ENCODE measurements at places on chromosomes 2 and 18.
A peak's percentile ranks its signal among the peaks of the same experiment; 100 is the strongest.

- peak; percentile 61 for DNase-seq
Observed at GRCh38 chr2:27566628-27567027, 16.2 kb upstream of the ZNF512 start.

GRCh38 chr2:190641469-190641868 lies 7.4 kb upstream of the NAB1 start:
- DNase-seq = no peak

GRCh38 chr2:174524527-174524926 lies 37.7 kb upstream of the GPR155 start:
- DNase-seq = no peak

- no peak for DNase-seq
Observed at GRCh38 chr2:30708491-30709290, 98.6 kb downstream of the CAPN13 start.

- no peak for DNase-seq
Observed at GRCh38 chr18:33733376-33733775, 155.4 kb downstream of the ASXL3 start.

- no peak for DNase-seq
Observed at GRCh38 chr2:134170700-134171099, 83.2 kb upstream of the MGAT5 start.

DNA sequence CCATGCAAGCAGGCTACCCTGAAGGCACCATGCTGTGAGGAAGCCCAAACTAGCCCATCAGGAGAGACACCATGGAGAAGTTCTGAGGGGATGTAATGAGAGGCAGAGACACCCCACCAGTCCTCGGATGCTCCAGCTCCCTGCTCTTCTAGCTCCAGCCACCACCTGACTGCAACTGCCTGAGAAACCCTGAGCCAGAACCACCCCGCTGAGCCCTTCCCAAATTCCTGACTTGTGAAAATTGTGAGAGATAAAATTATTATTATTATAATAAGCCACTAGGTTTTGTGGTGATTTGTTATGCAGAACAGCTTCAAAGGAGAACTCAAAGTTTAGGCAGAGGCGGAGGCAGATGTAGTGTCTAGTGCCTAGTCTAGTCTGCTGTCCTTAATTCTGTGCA lies 67.1 kb upstream of the HK2 start:
- DNase-seq = no peak

GRCh38 chr18:44758861-44759631 lies 78.4 kb downstream of the SETBP1 start:
- DNase-seq = no peak

- no peak for DNase-seq
Observed at GRCh38 chr2:102437122-102437521, 14.2 kb downstream of the IL18RAP start.

DNA sequence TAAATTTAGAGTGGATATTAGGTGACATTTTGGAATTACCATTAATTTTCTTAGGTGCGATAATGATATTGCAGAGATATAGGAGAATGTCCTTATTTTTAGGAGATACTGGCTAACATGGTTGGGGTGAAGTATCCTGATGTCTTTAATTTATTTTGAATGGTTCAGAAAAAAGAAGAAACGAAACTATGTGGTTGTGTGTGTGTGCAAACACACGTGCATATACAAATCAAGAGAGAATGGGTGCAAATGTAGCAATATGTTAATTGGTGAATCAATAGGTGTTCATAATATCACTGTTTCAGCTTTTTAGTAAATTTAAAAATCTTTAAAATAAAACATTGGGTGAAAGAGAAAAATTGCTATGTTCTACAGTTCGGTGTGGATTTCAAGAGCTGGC lies 140.9 kb downstream of the DIS3L2 start:
- no peak for DNase-seq

DNA sequence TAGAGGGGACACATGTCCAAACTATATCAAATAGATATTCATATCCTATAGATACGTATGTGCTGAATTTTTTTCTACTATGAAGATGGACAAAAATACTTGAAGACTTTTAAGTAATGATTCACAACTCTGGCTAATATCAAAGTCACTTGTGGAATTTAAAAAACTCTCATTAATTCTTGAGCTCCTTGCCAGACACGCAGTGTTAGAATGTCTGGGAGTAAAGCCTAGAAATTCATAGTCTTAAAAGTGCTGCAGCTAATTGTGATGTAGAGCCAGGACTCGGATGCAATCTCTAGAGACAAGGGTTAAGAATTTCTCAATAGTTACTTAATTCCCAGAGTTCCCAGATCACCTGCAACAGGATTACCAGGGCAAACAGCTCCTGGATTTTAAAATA lies 107.4 kb downstream of the ARL6IP6 start:
- DNase-seq = no peak

- no peak for DNase-seq
Observed at GRCh38 chr2:24233321-24233720, 58.5 kb downstream of the FAM228A start.

GRCh38 chr18:10074110-10074509 lies 160.3 kb downstream of the VAPA start:
- peak; percentile 43 for DNase-seq

- DNase-seq = no peak
Observed at GRCh38 chr2:69544951-69545350, 98.6 kb downstream of the AAK1 start.

GRCh38 chr18:43060020-43060419 lies 55.5 kb downstream of the RIT2 start:
- DNase-seq = no peak

GRCh38 chr2:45330108-45330507 lies 281.0 kb downstream of the SRBD1 start:
- DNase-seq = no peak

- no peak for DNase-seq
Observed at GRCh38 chr2:43142921-43143438, 83.4 kb downstream of the ZFP36L2 start.

DNA sequence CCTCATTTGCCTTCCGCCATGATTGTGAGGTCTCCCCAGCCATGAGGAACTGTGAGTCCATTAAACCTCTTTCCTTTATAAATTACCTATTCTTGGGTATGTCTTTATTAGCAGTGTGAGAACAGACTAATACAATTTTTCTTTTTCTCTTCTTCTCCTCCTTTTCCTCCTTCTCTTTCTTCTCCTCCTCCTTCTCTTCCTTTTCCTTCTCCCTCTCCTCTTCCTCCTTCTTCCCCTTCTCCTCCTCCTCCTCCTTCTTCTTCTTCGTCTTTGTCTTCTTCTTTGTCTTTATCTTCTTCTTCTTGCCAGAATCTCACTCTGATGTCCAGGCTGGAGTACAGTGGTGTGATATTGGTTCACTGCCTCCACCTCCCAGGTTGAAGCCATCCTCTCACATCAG lies 20.2 kb downstream of the SKA1 start:
- DNase-seq = no peak

- DNase-seq = no peak
Observed at GRCh38 chr2:3914241-3914640, 210.9 kb downstream of the DCDC2C start.

GRCh38 chr2:888211-888801 lies 62.3 kb upstream of the SNTG2 start:
- no peak for DNase-seq

- no peak for DNase-seq
Observed at GRCh38 chr18:48475635-48476549, 62.9 kb upstream of the CTIF start.

DNA sequence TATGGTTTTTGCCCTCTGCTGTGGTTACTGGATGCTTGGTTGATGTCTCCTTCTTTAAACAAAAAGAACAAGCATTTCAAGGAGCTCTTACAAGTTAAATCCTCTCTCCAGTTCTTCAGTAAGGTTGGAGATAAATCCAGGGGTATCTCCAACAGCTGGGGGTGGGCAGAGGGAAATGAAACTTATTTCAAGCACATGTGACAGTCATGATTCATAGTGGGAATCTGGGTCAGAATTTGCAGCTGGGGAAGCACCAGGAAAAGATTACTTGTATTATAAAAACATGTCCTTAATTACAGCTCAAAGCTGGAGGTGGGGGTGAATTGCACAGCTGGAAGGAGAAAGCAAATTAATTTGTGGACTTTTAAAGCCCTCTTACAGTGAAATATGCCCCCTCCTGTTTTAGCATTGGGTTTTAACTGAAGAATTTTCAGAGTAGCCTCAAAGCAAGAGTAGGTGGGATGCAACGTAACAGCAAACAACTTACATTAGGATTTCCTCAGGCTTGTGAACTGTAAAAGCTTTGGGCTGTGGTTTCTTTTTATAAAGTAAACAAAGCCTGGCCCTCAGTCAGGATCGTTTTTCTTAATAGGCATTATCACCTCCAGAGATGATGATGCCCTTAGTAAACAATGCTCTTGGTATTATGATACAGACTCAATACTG lies 596.4 kb downstream of the NYAP2 start:
- no peak for DNase-seq

- no peak for DNase-seq
Observed at GRCh38 chr2:85956646-85957039, 67.9 kb upstream of the ST3GAL5 start.

- no peak for DNase-seq
Observed at GRCh38 chr18:14943967-14944636, 196.1 kb downstream of the ANKRD30B start.

DNA sequence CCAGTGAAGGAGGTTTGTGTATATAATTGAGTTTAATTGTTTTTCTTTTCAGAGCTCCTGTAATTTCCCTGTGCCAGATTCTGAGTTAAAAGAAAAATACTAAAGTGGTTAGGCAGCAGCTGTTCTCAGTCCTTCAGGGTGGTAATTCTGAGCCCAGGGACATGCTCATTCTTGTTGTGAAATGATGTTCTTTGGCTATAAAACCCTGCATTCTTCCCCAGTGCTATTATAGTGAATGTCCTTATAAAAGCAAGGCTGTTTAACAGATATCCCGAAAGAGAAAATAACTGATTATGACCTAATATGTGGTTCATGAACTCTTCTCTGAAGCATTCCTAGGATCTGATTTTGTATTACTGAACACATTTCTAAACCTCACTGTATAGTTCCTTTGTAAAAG lies 34.0 kb downstream of the ADAM23 start:
- DNase-seq = no peak

- no peak for DNase-seq
Observed at GRCh38 chr2:226330206-226330605, 469.4 kb downstream of the IRS1 start.

- DNase-seq = no peak
Observed at GRCh38 chr2:7373156-7373555, 455.9 kb downstream of the RNF144A start.

DNA sequence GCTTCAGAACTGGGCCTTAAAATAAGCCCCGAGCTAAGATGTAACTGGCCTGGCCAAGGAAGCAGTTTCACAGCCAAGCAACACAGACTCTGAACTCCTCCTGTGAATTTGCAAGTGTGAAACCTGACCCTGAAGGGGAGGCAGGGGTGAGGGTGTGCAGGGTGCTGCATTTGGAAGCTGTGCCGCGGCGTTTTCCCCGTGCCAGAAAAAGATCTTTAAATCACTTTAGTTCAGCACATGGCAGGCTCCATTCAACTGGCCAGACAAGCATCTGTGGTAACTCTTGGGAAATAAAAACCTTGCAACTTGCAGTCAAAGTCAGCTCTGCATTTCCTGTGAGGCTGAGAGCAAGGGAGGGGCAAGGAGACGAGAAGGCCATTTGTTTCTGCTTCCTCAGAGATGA lies 209.3 kb upstream of the SOX11 start:
- DNase-seq = no peak

DNA sequence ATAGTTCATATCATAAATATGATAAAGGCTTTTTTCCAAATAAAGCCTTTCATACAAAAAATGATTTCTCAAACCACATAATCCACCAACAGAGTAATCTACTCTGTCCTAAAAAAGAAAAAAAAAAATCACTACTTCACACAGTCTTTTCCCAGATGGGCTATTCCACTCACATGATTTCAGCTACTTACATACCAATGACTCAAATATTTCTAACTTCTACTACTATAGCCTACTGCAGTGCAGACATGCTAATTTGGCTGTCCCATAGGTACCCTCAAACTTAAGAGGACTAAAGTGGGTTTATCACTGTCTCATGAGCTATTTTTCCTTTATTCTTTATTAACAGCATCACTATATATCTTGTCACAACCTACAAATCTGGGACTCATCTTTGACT lies 57.4 kb downstream of the SLC66A3 start:
- no peak for DNase-seq

GRCh38 chr2:25822190-25823117 lies 55.8 kb downstream of the ASXL2 start:
- DNase-seq = no peak

DNA sequence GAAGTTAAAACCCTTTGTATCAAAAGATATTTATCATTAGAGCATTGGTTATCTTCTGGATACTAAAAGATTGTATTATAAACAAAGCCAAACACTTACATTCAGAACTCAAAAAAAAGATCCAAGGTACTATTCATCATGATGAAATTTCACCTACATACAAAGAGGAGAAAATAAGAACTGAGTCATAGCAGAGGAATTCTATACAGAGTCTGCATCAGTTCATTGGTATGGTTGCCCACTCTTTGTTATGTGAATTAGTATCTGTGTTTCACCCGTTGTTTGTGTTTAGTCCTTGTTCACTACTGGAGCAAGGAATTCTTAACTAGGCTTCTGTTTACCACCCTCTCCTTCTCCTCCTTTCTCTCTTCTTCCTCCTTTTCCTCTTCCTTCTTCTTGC lies 157.9 kb downstream of the LNPK start:
- peak; percentile 33 for DNase-seq

GRCh38 chr2:63755216-63755615 lies 86.5 kb upstream of the UGP2 start:
- no peak for DNase-seq

DNA sequence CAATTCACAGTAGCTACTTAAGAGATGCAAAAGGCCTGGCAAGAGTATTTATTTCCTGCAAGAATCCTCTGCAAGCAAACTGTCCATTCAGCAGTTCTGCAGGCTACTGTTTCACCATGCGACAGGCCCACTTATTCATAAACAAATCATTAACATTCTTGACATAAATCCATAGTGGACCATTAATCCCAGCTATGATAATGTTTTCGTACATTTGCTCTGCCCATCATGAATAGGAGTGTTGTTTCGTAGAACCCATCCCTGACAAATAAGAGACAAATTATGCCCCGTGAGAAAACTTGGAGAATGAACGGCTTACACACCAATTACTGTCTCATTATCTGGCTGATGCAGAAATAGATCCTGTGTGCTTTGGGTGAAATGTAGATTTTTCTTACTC lies 65.4 kb downstream of the PID1 start:
- no peak for DNase-seq

GRCh38 chr2:123157016-123157415 lies 868.1 kb upstream of the CNTNAP5 start:
- DNase-seq = no peak

DNA sequence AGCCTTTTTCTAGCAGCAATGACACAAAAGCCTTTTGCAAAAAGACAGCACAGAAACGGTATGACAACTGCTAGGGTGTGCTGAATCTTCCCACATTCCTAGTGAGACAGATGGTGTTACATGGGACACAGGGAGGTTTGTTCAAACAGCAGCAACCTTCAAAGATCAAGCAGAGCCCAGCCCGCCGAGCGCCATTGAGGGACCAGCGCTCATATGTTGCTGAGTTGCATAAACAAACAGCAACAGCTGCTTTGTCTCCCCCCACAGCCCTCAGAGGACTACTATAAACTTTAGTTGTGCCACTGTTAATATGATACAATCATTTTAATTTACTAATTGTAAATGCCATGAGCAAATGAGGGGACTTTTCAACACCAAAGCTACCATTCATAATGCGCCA lies 117.7 kb downstream of the ZEB2 start:
- DNase-seq = no peak

Measured in epithelial cell of prostate (primary cell).